ENCODE measurements at places on chromosomes 1 and 21. TPM values are rescaled to one million over a fixed set of nuclear protein-coding genes. Genes with fewer than 3 reads are reported as not detected.

The DNAI4 gene
- 4.6 TPM for total RNA-seq

The CAMK1G gene
- not detected for total RNA-seq

The RGS16 gene
- 3.7 TPM for total RNA-seq

The SLC16A4 gene
- total RNA-seq = 34.2 TPM

The HP1BP3 gene
- total RNA-seq = 131 TPM

The OLIG2 gene
- not detected for total RNA-seq

The AMY1B gene
- not detected for total RNA-seq

The ESPN gene
- total RNA-seq = 8.4 TPM

The CD52 gene
- not detected for total RNA-seq

The SLC44A3 gene
- total RNA-seq = 7.9 TPM

The CLDN8 gene
- total RNA-seq = 0.26 TPM

The RIPPLY3 gene
- not detected for total RNA-seq

The NHLH1 gene
- total RNA-seq = not detected

The TPTE gene
- total RNA-seq = not detected

The MRPL55 gene
- total RNA-seq = 87.7 TPM

The C1orf87 gene
- not detected for total RNA-seq

The CDCA8 gene
- 0.38 TPM for total RNA-seq

The CYP4A11 gene
- total RNA-seq = not detected

The VCAM1 gene
- total RNA-seq = 0.13 TPM

The C1orf50 gene
- 3.8 TPM for total RNA-seq

The KDM5B gene
- 102 TPM for total RNA-seq

The TRIM46 gene
- total RNA-seq = 0.26 TPM

The TCEA3 gene
- 10.5 TPM for total RNA-seq

The PLPPR4 gene
- total RNA-seq = not detected

The FCRL6 gene
- total RNA-seq = 0.13 TPM

The KIAA1614 gene
- total RNA-seq = 0.79 TPM

The C1orf210 gene
- 3.4 TPM for total RNA-seq

The YBEY gene
- total RNA-seq = 17.4 TPM

The AIM2 gene
- not detected for total RNA-seq

The PYHIN1 gene
- total RNA-seq = not detected

The ZNF697 gene
- total RNA-seq = 5.5 TPM

The ERVH48-1 gene
- total RNA-seq = not detected

The MLLT11 gene
- 4.4 TPM for total RNA-seq

The FCRL3 gene
- total RNA-seq = not detected

The TNNT2 gene
- total RNA-seq = 2.0 TPM

The FCGR3B gene
- total RNA-seq = not detected

The HSF2BP gene
- 5.8 TPM for total RNA-seq

The OR2T2 gene
- total RNA-seq = not detected

The GJA4 gene
- not detected for total RNA-seq

The UBE2G2 gene
- total RNA-seq = 67.4 TPM

The TSPEAR gene
- not detected for total RNA-seq

The PLA2G2A gene
- total RNA-seq = not detected

The MROH9 gene
- not detected for total RNA-seq

The C8A gene
- total RNA-seq = not detected

The DIPK1A gene
- total RNA-seq = 8.7 TPM

The DEPDC1 gene
- 0.38 TPM for total RNA-seq

The NR5A2 gene
- total RNA-seq = not detected

The HSD3B2 gene
- not detected for total RNA-seq

The LEFTY2 gene
- not detected for total RNA-seq

The WDR64 gene
- total RNA-seq = not detected

The PERM1 gene
- total RNA-seq = under 0.01 TPM

The SUSD4 gene
- total RNA-seq = 3.1 TPM

The DIRAS3 gene
- total RNA-seq = 0.13 TPM

The DCDC2B gene
- not detected for total RNA-seq

The ASAP3 gene
- total RNA-seq = 1.8 TPM

The IGSF9 gene
- total RNA-seq = 6.3 TPM

Measured in bronchial epithelial cell (primary cell).